ENCODE measurements at places on chromosomes 4 and X. TPM values are rescaled to one million over a fixed set of nuclear protein-coding genes. Genes with fewer than 3 reads are reported as not detected.

The MSANTD1 gene
- 0.21 TPM for total RNA-seq

The NR3C2 gene
- total RNA-seq, result 0.64 TPM

The SSX3 gene
- total RNA-seq, result not detected

The KLB gene
- not detected for total RNA-seq

The BEND2 gene
- total RNA-seq, result not detected

The RAB39B gene
- under 0.01 TPM for total RNA-seq

The TMA16 gene
- total RNA-seq, result 35.9 TPM

The LRIT3 gene
- total RNA-seq, result 0.21 TPM

The CWH43 gene
- 7.2 TPM for total RNA-seq

The RAI2 gene
- total RNA-seq, result not detected

The HTR2C gene
- total RNA-seq, result not detected

The DCUN1D4 gene
- 33.2 TPM for total RNA-seq

The LIMCH1 gene
- 4.7 TPM for total RNA-seq

The CD40LG gene
- total RNA-seq, result not detected

The UVSSA gene
- total RNA-seq, result 5.1 TPM

The P2RY10 gene
- not detected for total RNA-seq

The PHEX gene
- total RNA-seq, result 4.3 TPM

The EDNRA gene
- 7.5 TPM for total RNA-seq

The ZNF630 gene
- 3.0 TPM for total RNA-seq

The ELF4 gene
- 17.8 TPM for total RNA-seq

The MAP7D3 gene
- total RNA-seq, result 6.5 TPM

The NEUROG2 gene
- not detected for total RNA-seq

The NUDT10 gene
- total RNA-seq, result 3.4 TPM

The ZCCHC18 gene
- not detected for total RNA-seq

The UNC5C gene
- not detected for total RNA-seq

The FLNA gene
- 1,439 TPM for total RNA-seq

The HSFX2 gene
- 0.72 TPM for total RNA-seq

The STOX2 gene
- total RNA-seq, result 4.5 TPM

The HSFX4 gene
- total RNA-seq, result not detected

The SLC4A4 gene
- total RNA-seq, result under 0.01 TPM

The IL3RA gene
- total RNA-seq, result not detected

The ZXDA gene
- total RNA-seq, result 7.0 TPM

The FGFR3 gene
- 118 TPM for total RNA-seq

The PABPC5 gene
- 0.24 TPM for total RNA-seq

The PCDH18 gene
- total RNA-seq, result under 0.01 TPM

The NXF2 gene
- total RNA-seq, result not detected

The MTNR1A gene
- not detected for total RNA-seq

The VGLL1 gene
- 1.4 TPM for total RNA-seq

The NOX1 gene
- not detected for total RNA-seq

The CLNK gene
- total RNA-seq, result not detected

The CPLX1 gene
- total RNA-seq, result not detected

The SSX4B gene
- not detected for total RNA-seq

The EFHC2 gene
- total RNA-seq, result 0.24 TPM

Data from tracheal epithelial cell (primary cell).